ENCODE measurements at places on chromosomes 6 and 20.
A peak's percentile ranks its signal among the peaks of the same experiment; 100 is the strongest.

DNA sequence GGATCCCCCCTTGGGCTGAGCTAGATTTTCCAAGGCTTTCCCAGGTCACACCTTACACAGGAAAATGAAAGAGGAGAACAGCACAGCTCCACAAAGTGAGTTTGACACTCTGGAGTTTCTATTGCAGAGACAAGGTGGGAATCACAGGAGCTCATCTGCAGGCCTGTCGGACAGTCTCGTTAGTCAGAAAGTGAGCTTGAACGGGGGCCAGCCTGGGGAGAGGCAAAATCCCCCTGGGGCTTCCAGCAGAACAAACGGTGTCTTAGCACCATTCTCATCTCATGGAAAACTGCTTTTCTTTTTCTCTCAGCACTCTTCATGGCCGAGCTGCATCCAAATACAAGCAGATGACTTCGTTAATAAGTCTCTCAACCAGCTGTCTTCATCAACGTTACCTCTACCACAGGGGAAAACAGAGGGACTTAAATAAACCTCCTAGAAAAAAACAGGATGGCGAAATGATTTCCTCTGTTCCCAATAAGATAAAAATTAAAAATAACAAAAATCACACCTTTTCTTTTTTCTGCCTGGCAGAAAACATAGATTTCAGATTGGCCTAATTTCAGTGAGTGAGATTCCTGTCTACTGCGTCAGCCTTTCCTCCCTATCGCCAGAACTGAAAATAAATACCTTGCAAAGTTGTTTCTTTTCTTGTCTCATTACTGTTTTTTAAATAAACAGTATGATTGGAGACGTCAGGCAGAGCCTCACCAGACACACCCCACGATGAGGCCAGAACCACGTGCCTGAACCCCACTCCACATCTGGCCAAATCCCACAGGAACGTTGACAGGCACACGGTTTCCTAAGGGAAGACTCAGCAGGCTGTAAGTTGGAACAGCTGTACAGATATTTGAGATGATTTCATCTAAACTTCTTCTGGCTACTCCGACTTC lies 219.0 kb downstream of the TTLL2 start:
- no peak for DNase-seq

GRCh38 chr6:9875605-9876353 lies 539.1 kb downstream of the TFAP2A start:
- DNase-seq, result no peak

DNA sequence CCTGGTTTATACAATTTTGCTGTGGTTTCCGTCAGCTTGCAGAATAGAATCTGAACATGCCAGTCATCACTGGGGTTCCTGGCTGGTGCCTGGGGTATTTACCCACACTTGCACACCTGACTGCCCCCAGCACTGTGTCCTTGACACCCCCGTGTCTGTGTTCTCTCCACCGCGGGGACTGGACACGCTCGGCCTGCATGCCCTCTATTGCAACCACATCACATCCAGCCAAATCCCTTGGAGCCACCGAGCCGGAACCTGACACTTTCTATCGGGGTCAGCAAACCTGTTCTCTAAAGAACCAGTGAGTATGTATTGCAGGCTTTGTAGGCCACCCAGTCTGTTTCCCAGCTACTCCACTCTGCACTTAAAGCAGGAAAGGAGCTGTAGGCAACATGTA lies 527.5 kb downstream of the PRKN start:
- no peak for DNase-seq

GRCh38 chr6:35489995-35490791 lies 6.7 kb downstream of the TEAD3 start:
- peak; percentile 49 for DNase-seq

DNA sequence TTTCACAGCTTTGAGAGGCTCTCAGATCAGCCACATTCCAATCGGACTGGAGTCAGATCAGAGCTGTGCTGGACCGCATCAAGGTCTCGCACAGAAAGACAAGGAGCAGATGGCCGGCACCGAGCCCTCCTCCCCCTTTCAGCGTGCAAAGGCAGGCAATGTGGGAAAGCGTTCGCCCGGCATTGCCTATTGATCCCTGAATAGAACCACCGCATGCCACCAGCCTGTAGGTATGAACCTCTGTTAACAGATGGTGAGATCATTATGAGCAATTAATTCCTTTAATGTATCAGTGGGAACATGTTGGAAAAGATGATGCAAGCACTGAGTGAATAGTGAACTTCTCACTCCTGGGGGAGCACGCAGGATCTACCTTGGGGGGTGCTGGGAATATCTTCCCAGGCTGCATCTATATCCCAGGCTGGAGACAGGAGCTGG lies 117.5 kb upstream of the ID4 start:
- DNase-seq, result no peak

GRCh38 chr6:110756817-110757216 lies 58.5 kb downstream of the CDK19 start:
- no peak for DNase-seq

Data from progenitor cell of endocrine pancreas (in vitro differentiated cells).